ENCODE measurements at places on chromosomes 11 and 22. TPM values are rescaled to one million over a fixed set of nuclear protein-coding genes. Genes with fewer than 3 reads are reported as not detected.

- no peak for DNase-seq
These were observed 11.6 kb downstream of the CD59 start for GRCh38 chr11:33724644-33725035.

GRCh38 chr11:61509043-61510029 lies 787 bp downstream of the LRRC10B start:
- no peak for DNase-seq

DNA sequence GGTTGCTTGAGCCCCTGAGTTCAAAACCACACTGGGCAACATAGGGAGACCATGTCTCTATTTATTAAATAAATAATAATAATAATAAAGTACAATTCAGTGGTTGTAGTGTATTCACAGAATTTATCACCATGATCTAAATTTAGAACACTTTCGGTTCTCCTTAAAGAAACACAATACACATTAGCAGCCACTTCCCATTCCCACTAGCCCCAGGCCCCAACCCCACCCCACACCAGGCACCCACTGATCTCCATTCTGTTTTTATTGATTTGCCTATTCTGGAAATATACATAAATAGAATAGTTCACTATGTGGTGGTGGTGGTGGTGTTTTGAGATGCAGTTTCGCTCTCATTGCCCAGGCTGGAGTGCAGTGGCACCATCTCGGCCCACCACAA lies 45.7 kb downstream of the BCL2L13 start:
- no peak for DNase-seq

DNA sequence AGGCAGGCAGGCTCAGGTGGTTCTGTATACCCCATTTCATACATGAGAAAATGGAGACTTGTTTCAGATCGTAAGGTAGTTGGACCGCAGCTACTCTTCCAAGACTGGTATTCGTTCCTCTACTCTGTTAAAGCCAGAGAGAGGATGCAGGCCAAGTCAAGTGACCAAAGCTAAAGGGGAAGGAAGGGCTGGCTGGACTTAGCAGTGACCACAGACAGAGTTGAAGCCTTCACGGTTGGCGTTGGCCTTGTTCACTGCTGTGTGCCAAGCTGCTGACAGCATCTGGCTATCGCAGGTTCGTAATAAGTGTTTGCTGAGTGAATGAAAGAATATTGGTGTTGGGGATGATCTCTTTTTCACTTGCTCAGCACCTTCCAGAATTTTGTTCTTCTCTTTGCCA lies 64.2 kb downstream of the PTPRJ start:
- peak; percentile 75 for DNase-seq

DNA sequence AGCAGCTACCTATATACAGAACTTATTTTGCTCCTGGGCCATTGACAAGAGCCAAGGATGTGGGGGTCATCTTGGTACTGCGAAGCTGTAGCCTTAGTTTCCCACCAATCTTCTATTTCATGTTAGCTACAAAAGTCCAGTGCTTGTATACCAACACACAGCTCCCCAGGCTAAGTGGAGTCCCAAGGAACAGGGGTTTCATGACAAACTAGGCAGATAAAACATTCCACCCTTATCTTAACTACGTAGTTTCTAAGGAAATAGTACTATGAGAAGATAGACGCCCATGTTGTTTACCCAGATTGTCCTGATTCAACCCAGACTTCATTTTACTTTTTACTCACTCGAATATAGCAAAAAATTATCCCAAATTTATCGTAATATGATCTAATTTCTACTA lies 218.5 kb downstream of the DYNC2H1 start:
- DNase-seq, result no peak

GRCh38 chr11:129637473-129637872 lies 178.2 kb upstream of the TMEM45B start:
- no peak for DNase-seq

The CATSPER1 gene
- 0.13 TPM for total RNA-seq

GRCh38 chr11:68809506-68809905 lies 32.2 kb downstream of the CPT1A start:
- no peak for DNase-seq

The DTX4 gene
- 1.5 TPM for total RNA-seq

- no peak for DNase-seq
These were observed 451.2 kb downstream of the INSC start for GRCh38 chr11:15565880-15566279.

- DNase-seq, result no peak
These were observed 4.5 kb downstream of the TLCD5 start for GRCh38 chr11:120329556-120329955.

The IFITM2 gene
- 215 TPM for total RNA-seq

GRCh38 chr11:72570893-72571661 lies 103.1 kb downstream of the PDE2A start:
- DNase-seq, result no peak

The OR5P2 gene
- total RNA-seq, result not detected

GRCh38 chr22:46547179-46547882 lies 9.9 kb upstream of the CELSR1 start:
- no peak for DNase-seq

Measured in cardiac septum (tissue), 1 donor.